Posterior cingulate gyrus (tissue), 11 donors: ENCODE measurements at places on chromosomes 4 and X.

GRCh38 chr4:42391355-42391664 is 6.0 kb upstream of the SHISA3 start:
- no peak for DNase-seq

- DNase-seq: no peak
Measured at GRCh38 chr4:5027346-5027745, 8.1 kb upstream of the CYTL1 start.

GRCh38 chr4:119626420-119626819 is 2.2 kb downstream of the PDE5A start:
- no peak for DNase-seq

DNA sequence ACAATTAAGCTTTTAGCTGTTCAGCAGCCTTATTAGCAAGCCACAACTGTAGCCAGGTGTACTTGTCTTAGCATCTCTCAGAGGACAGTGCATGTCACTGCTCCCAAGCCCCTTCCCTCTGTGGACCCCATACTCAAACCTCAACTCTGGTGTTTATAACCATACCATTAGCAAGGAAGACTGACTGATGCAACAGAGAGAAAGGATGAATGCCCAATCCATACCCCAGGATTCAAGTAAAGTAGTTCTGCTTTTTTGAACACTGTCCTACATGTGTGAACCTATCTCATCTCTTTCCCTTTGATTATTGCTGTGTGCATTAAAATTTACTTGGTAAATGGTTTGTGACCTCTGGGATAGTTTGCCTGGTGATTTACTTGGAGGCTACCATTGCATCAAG is 22.8 kb upstream of the CYBB start:
- DNase-seq: no peak

GRCh38 chr4:66736606-66737005 is 808.7 kb downstream of the CENPC start:
- no peak for DNase-seq

GRCh38 chrX:144819406-144819805 is 427.9 kb upstream of the SPANXN1 start:
- DNase-seq: no peak

- no peak for DNase-seq
Measured at GRCh38 chr4:59994118-59994517, 1206.0 kb upstream of the ADGRL3 start.

GRCh38 chr4:102826105-102826889 is 1.1 kb downstream of the UBE2D3 start:
- DNase-seq: peak; percentile 80

DNA sequence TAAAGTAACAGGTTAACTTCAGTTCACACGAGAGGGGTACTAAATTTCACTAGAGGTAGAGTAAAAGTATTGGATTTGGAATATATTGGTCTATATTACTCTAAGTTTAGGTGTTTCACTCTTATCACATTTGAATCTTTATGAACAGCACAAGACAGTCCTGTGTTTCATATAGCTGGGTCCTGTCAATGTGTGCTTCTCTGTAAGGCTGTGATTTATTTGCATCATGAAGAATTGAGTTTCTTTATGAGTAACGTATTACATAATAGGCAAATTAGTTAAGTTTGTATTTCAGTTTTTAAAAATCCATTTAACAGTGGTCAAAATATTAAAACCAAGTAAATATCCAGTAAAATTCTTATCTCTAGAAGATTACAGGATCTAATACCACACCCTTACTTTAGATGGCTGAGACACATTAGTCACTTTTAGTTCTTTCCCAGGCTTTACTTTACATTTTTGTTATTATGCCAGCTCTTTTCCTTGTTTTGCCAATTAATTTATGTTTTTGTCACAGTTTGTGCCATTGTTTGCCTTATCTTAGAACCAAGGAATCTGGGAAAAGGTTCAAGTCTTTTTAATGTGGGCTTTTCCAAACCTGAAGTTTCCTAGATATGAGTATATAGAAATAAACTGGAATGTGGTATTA is 32.1 kb downstream of the NUDT6 start:
- no peak for DNase-seq

DNA sequence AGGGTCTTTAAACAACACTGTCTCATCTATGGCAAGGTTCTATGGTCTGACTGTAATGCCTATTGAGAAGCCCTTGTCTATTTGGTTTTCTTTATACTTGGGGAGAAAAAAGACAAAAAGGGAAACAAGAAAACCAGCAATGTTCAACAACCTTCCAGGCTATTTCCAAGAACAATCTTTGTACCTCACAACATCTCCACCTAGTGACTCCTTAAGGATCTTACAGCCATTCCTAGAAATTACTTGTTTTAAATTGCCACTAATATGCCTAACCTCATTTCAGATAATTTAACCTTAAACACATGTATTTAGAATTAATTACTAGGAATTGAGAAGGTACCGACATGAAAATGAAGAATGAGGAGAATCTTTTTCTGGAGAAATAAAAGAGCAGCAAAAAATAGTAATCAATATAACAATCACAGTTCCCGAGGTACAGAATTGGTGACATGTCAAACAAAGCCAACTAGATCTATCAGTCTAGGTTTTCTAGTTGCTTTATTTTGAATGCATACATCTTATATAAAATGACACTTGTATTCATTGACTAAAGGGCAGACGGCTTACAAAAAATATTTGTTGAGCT is 1.6 kb upstream of the RBM46 start:
- DNase-seq: no peak

DNA sequence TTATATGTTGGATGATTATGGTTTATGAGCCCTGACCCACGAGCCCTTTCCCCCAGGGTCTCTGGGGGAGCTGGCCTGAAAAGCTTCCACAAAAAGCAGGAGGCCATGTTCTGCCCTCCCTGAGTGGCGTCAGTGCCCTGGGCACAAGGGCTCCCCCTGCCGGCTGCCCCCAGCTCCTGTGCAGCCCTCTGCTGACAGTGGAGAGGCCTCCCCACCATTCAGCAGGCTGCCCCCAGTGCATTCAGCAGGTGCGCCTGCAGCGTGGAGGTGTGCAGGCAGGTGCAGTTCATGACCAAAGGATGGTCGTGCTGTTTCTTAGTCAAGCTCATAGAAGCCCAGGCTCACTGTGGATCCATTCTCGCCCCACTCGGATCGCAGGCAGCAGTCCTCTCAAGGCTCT is 12.5 kb upstream of the S100P start:
- DNase-seq: no peak

GRCh38 chr4:19693936-19694570 is 557.7 kb upstream of the SLIT2 start:
- no peak for DNase-seq

DNA sequence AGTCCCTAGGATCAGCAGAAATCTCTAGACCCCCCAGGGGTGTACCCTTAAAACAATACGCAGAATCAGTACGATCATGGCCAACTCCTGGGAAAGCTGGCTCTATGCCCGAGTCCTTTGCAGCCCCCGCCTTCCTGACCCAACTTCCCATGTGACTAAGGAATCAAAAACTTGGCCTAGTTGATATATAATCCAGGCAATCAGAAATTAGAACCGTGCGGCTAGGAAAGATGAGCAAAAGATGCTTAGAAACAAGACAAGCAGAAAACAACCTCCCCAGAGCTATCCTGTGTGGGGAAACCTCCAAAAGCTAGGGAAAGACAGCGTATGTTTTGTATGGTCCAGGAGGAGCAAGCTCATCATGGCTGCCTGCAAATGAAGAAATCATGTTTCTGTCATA is 110.0 kb downstream of the PPARGC1A start:
- DNase-seq: no peak

DNA sequence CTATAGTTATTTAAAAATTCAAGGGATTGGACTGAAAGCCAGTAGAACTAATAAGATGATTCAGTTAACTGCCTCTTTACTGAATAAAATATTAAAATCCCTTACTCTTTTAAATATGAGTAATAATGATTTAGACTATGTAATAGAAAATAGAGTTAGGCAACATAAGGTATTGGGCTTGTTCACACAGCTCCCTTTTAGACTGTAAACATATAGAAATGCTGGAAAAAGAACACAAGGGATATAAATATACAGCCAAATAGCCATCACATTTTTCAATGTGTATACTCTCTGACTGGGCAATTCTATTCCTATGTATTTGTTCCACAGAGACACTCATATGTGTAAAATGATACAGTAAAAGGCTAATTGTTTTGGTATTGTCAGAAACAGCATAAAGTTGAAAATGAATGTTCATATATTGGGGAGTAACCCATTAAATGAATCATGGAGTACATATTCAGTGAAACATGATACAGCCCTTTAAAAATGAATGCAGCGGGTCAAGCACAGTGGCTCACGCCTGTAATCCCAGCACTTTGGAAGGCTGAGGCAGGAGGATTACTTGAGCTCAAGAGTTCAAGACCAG is 129.8 kb downstream of the TBC1D19 start:
- DNase-seq: no peak
